Mesothelial cell of epicardium (in vitro differentiated cells): ENCODE measurements at places on chromosomes 6 and 20.

DNA sequence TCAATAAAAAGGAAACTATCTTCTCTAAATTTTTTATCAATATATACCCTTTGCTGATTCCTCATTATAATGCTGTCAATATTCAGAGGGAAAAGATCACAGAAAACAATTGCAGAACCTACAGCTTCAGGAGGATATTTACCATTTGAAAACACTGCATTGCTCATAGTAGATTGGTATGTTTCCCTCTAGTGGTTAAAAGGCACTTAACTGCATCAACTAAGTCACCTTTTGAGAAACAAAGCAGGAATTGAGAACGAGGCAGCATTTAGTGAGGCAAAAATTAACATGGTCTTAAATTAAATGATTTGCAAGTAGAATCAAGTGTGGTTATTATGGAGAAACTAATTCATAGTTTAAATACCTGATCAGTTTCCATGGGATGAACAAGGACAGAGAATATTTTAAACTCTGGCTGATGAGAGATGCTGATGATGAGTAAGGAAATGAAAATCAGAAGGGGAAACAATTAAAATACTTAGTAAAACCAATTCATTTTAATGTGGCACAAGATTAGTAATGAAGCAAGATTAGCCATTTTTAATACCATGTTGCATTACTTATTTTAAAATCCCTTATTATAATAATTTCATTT lies 642.1 kb downstream of the EPHA7 start:
- DNase-seq, result no peak

- no peak for DNase-seq
These were observed 167.9 kb downstream of the PREX1 start for GRCh38 chr20:48659858-48660257.

DNA sequence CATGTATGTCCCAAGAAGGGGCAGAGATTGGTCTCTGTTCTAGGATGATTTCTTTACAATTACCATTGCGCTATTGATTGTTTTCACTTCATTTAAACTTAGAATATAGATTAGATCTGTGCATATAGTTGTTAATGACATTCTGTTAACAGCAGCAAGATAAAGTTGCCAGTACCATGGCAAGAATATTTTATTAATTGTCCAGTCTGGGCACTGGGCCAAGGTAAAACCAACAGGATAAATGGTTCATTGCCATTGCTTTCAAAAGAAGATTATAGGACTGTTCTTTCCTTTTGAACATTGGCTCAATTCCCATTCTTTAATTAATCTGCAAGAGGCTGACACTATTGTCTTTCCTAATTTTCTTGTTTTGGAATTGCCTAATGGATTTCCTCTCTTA lies 592.4 kb downstream of the RFPL4B start:
- DNase-seq, result no peak

DNA sequence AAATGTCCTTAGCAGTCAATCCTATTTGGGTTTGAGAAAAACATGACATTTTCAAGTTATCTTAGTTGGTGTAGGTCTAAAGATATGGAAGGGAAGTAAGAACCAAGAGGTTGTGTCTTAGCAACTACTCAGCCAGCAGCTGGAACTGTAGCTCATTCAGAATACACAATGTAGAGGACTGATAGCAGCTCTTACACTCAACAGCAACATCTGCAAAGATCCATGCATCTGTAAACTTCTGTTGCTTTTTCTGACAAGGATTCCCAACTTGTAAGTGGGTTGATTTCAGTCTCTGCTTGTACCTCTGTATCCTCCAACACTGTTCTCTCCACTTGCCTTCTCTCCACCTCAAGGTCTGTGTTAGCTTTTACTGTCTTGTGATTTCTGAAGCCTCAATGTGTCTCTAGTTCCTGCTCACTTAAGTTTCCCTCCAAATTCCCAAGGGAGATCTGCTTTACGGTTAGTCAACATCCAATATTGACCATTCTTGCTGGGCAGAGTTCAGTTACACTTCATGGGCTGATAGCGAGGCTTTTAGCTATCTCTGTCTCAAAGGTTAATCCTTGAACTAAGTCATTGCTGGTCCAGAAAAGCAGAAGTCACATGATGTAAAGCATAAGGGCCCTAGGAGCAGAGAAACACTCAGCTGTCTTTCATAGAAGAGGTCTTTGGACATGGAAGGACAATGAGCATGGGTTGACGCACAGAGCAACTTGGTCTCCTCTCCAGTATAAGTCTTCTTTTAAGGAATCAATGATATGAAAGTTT lies 71.6 kb upstream of the LGSN start:
- no peak for DNase-seq

DNA sequence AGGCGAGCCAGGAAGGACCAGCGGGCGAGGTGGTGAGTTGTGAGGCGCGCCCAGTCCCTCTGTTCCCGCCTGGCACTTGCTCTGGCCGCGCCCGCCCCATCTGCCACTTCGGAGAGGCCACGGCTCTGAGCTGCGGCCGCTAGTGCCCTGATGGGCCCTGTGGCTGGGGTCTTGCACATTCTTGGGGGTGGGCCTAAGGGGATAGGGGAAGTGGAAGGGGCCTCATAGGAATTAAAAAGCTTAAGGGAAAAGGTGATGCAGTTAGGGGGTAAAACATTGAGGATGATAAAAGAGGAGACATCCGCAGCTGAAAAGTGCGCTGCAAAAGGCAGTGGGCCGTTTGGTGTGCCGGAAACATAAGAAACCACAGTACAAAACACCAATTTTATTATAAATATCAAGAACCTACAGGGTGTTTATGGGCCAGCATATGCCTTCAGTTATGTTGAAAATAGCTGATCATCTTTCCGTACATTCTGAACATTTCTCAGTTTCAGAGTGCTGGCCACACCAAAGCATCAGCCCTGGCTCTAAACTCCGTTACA lies 1.1 kb upstream of the PSMB8 start:
- DNase-seq, result no peak

DNA sequence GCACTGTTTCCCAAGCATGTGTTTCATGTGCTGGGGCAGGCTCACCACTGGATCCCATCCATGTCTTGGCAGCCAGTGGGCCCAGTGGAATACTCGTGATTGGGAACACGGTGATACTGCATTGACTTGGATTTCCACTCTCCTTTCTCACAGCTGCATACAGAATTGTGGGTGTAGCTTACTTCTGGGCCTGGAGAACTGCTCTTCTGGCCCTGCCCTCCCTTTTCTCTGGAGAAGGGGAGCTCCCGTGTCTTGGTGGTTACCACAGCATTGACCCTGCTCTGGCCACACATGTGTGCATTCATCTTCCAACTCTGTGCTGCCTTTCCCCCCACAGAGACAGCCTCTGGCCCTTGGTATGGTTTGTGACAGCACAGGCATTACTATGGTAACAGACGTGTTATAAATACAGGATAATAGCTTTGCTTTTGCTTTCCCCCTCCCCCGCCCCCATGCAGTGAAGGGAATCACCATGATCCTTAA lies 21.6 kb downstream of the SOBP start:
- DNase-seq, result no peak

- no peak for DNase-seq
These were observed 253.1 kb downstream of the SLC24A3 start for GRCh38 chr20:19465536-19465935.

GRCh38 chr20:920311-920710 lies 4.2 kb upstream of the ANGPT4 start:
- no peak for DNase-seq

GRCh38 chr20:4484379-4484997 lies 237.2 kb upstream of the PRND start:
- DNase-seq, result no peak

- DNase-seq, result no peak
These were observed 256.9 kb downstream of the CDH26 start for GRCh38 chr20:60214901-60215815.

DNA sequence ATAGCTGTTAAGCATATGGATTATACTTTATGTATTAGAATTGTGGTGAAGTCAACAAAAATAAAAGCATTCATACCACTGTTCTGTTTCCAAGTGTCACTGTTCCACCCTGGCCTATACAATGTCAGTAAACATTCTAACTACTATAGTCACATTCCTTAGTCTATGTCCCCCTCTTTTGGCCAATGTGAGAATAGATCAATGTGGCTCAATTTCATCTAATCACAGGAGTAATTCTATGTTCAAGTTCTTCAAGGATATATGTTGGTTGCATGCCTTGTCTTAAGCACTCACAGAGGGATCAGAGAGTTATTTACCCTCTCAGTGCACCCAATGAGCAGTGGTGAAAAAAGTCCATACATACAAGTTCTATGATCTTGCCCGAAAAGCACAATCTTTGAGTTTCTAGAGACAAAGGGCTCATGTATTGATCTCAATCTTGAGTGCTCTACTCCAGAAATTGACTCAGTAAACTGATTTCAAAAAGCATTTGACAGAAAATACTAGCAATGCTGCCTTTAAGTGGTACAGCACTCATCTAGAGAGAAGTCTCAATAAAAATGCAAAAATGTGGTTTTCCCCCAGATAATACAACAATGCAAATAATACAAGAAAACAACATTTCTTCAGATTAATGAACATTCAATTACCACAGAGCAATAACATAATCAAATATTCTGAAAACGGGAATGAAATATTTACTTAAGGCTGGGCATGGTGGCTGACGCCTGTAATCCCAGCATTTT lies 16.5 kb downstream of the SMLR1 start:
- no peak for DNase-seq

DNA sequence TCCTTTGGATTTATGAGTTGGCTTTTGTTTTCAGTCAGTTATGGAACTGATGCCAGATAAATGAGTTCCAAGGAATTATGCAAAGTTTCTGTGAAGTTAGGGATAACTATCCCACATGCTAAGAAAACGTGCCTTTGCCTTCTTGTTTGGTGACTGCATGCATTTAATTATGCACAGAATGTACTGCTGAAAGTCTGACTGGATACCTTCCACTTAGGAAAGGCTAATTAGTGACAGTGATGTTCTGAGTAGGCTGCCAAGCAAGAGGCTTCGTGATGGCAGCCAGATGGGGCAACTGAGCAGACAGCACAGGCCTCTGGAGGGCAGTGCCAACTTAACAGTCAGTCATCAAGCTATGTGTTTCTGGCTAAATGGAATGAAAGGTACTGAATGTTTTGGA lies 289.9 kb downstream of the CD109 start:
- no peak for DNase-seq

- DNase-seq, result no peak
These were observed 10.4 kb upstream of the TRIB3 start for GRCh38 chr20:370151-370600.

GRCh38 chr6:13026557-13026956 lies 301.8 kb downstream of the TBC1D7 start:
- DNase-seq, result no peak

- no peak for DNase-seq
These were observed 260.3 kb downstream of the TAF4 start for GRCh38 chr20:61805365-61805764.

DNA sequence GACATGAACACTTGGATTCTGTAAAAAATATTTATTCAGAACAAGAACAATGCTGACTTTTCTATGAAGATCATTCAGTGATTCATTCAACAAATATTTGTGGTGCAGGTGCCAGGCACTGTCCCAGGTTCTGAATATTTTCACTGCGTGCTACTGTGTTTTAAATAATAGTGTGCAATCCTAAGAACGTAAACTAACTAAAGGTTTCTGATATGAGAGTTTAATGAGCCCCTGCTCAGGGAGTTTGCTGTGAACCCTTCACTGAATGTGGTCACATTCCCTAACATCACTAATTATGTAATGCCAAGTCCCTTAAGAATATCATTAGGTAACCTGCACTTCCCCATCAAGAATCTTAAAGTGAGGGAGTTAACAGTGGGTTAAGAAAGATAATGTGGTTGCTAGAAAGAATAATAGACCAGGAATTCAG lies 1.7 kb upstream of the TMEM170B start:
- DNase-seq, result no peak

DNA sequence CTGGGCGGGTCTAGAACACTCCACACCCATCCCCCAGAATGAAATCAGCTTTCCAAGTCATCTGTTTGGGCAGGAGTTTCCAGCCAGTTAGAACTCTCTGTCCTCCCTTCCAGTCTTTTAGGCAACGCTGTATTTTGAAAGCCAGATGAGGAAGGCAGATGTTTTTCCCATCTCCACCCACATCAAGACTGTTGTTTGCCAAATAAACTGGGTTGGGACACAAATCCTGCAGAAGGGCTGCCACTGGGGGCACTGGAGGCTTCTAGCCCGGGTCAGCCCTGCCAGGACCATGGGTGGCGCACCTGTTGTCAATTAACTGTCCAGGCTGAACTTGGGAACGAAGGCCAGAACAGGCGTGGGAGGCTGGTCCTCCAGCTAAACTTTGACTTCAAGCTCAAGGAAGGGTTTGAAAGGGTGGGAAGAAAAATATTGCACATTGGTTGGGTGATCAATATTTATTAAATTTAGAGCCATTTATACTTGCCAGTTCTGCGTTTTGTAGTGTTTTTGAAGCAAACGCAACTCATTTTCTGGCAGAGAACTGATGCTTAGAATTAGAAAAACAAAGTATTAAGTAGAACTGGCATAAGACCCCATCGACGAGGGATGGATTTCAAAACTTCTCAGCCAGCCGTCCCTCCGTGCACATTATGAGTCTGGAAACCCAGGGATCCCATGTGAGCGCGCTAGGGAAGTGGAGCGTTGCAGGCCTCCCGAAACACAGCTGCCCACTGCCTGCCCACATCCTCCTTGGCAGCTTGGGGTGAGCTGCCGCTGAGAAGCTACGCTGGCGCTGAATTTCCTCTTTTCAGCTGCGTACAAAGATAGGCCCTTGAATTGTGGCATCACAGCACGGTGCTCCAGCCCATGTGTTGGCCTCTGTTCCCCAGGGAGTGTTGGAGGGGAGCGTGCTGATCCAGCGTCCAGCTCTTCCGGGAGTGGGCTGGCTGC lies 297.4 kb downstream of the QKI start:
- DNase-seq, result no peak

GRCh38 chr6:24358219-24358821 lies 461 bp upstream of the DCDC2 start:
- no peak for DNase-seq

DNA sequence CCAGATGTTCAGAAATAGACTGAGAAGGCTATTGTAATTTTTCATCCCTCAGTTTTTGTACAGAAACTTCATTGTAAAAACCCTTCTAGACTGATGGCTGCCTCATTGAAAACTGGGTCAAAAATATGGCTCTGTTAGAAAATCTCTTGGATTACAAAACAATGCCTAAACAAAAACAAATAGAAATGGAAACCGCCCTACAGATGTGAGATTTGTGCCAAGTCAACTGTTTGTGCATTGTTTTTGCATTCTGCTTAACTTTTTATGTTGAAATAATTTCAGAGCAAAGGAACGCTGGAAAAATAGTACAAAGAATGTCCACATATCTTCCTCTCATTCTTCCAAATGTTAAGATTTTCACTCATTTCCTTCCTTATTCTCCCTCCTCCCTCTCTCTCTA lies 425.1 kb downstream of the FOXA2 start:
- no peak for DNase-seq

- no peak for DNase-seq
These were observed 402.3 kb downstream of the CDC5L start for GRCh38 chr6:44789806-44790205.

DNA sequence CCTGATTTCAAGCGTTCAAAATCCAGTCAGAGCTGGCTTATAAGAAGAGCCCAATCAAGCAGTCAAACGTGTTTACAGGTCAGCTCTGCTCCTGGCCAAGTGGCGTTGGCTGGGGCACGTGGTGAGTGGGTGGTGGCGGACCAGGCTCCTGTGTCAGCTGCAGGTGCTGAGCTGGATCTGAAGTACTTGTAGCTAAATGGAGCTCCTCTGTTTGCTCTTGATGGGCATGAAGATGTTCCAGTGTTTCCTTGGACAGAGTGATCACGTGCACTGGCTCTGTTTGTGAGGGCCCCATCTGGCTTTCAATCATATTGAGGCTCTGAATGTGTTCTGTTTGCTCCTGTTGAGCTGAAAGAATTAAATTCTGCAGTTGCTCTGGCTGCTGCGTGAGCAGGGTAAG lies 10.2 kb upstream of the MICAL1 start:
- no peak for DNase-seq

GRCh38 chr6:87714093-87714842 lies 12.2 kb upstream of the AKIRIN2 start:
- no peak for DNase-seq
